ENCODE measurements at places on chromosomes 5 and 9.

GRCh38 chr9:27634879-27635278 is 61.6 kb upstream of the C9orf72 start:
- DNase-seq = no peak

GRCh38 chr5:43152946-43153345 is 32.2 kb downstream of the ZNF131 start:
- DNase-seq = no peak

GRCh38 chr9:133114886-133115603 is 6.0 kb downstream of the RALGDS start:
- DNase-seq = no peak

DNA sequence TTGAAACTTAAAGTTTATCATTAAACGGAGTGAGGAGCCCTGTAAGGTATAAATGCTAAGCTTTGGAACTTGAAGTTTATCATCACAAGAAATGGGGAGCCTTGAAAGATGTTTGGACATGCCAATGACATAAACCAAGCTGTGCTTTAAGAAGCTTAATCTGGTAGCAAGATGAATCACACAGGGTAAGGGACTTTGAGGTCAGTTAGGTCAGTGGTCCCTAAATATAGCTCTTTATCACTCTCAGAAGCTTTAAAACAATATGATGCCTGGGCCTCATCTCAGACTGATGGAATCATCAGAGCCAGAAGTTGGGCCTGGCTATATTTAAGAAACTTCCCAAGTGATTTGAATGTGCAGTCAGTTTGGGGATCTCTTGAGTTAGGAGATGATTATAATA is 85.7 kb downstream of the TNC start:
- DNase-seq = no peak

DNA sequence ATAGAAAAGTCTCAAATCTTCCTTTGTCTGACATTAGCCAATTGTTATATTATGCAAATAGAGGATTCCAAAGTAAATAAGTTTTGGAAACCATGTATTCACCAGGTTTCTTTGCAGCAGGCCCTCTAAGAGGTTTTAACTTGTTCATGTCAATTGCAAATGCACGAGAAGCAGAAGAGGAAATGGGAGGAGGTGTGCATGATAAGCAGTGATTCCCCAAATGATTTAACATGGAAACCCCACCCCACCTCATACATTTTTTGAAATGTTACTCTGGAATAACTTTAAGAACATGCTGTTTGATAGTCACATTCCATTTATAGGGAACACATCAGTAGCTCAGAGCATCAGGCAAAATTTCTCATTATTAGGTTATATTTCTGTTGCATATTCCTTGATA is 190.7 kb downstream of the DOCK8 start:
- DNase-seq = no peak

- DNase-seq = no peak
Observed at GRCh38 chr5:68445257-68446069, 229.9 kb downstream of the PIK3R1 start.

GRCh38 chr5:122385808-122386207 is 73.8 kb downstream of the SNCAIP start:
- DNase-seq = no peak

- no peak for DNase-seq
Observed at GRCh38 chr5:174622067-174622466, 102.3 kb upstream of the MSX2 start.

GRCh38 chr9:87469793-87470465 is 27.7 kb upstream of the DAPK1 start:
- no peak for DNase-seq

Measured in GM12864 (cell line).